Non-pigmented ciliary epithelial cell (primary cell): ENCODE measurements at places on chromosomes 4 and X.

GRCh38 chr4:164894702-164895101 is 17.7 kb downstream of the APELA start:
- no peak for DNase-seq

- DNase-seq = no peak
Measured at GRCh38 chr4:8073206-8073863, 85.3 kb downstream of the ABLIM2 start.

DNA sequence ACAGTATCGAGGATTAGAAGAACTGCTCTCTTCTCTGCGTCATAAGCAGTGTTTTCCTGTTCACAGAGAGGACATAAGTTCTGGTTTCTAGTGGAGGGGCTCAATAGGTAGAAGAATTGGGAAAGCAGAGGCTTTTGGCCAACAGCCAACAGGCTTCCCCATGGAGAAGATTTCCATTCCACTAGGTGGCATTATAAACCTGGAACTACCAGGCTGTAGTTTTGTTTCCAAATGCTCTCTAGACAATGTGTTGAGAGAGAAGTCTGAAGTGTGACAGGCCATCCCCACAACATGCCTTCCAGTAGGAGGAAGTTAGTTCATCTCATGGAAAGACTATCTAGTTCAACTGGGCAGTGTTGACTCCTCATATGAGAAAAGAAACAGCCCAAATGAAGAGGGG is 63.8 kb upstream of the ANXA10 start:
- no peak for DNase-seq

DNA sequence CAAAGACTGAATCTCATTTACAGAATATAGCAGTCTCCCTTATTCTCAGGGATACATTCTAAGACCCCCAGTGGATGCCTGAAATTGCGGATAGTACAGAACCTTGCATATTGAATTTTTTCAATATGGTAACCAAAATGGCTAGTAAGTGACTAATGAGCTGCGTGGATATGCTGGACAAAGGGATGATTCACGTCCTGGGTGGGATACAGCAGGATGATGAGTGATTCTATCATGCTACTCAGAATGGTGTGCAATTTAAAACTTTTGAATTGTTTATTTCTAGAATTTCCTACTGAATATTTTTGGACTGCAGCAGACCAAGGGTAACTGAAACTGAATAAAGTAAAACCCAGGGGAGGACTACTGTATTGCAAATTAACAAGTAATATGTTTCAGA is 66.7 kb downstream of the STAG2 start:
- DNase-seq = no peak

DNA sequence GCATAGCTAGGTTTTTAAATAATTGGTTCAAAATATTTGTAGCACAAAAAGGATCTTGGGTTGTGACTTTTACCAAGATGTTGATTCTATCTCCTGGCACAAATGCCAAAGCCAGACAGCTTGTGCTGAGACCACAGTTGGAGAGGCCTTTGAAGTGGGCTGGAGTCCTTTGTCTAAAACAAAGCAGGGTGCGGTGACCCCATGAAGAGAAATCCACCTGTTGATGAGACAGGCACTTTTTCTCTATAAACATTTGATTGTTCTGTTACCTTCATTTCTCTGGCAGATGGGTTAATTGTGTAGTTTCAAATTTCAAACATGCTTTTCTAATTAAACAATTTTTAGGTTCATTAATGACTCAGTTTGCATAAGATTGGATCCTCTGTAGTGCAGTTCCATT is 56.7 kb downstream of the STOX2 start:
- no peak for DNase-seq

GRCh38 chr4:113071805-113072204 is 22.4 kb downstream of the ANK2 start:
- no peak for DNase-seq

DNA sequence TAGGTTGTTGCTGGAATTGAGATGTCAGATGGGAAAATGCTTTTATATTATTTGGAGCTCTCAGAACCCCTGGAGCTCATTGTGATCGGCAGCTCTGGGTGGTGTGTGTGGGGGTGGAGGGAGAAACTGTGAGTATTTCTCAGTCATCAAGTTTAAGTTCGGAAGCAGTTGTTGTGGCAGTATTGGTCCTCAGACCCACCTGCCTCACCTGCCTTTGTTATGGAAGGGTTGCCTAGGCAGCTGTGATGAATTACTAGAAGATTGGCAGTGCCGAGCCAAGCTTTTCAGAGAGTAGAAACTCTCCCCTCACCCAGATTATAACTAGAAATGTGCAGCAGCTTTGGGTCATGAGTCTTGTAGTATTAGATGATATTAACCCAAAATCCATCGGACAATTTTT is 9.5 kb downstream of the IGSF1 start:
- no peak for DNase-seq

- DNase-seq = no peak
Measured at GRCh38 chr4:143375326-143376073, 38.8 kb downstream of the GAB1 start.
